ENCODE measurements at places on chromosomes 5 and 9.

DNA sequence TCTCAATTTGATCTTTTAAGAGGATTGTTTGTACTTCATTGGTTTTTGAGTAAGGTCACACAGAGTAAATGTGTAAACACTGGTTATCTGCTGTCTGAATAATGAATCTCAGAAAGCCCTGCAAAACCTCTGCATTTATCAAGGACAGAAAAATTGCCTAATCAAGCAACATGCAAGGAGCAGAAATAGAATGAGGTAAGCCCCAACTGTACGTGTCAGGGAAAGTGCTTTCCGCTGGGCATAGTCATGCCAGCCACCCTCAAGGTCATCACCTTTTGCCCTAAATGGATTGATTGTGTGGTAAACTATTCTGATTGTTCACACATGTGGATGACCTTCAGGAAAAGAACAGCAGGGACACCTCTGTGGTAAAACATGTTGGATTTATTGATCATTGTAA is 376.9 kb upstream of the KCNN2 start:
- no peak for DNase-seq

GRCh38 chr5:100542086-100542485 is 6.9 kb downstream of the FAM174A start:
- DNase-seq, result no peak

DNA sequence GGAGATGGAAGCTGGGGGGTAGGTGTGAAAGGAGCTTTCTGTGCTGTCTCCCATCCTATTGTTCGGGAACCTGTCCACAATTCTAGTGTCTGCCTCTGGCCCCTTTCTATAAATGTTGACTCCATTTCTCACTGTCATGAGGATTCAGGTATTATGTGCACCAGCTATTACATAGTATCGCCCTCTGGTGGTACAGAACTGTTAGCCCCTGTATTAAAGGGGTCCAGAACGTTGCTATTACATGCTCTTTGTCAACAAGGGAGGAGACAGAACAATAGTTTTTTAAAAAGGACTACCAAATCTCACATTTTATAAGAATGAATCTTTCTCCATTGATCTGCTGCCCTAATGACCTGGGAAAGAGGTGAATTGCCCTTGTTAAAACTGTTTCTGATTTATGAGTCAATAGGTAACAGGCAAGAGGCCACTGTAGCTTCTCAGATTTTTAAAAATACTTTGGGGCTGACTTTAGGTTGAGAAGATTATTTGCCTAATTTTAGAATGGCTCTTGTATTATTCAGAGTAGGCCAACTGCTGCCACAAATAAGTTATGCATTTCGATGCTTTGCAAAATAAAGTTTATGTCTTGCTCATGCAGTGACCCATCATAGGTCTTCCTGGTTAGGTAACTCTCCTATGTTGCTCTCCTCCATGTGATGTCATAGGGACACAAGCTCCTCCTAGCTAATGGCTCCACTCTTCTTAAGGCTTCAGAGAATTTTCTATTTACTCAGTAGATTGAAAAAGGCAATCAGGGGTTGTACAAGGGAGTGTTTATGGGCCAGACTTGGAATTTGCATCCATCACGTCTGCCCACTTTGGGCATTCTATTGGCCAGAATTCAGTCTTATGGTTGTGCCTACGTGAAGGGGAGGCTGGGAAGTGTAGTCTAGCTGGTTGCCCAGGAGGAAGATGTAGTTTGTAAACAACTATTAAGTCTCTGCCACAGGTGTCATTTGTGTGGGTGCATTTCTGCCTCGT is 20.8 kb downstream of the DCANP1 start:
- DNase-seq, result no peak

DNA sequence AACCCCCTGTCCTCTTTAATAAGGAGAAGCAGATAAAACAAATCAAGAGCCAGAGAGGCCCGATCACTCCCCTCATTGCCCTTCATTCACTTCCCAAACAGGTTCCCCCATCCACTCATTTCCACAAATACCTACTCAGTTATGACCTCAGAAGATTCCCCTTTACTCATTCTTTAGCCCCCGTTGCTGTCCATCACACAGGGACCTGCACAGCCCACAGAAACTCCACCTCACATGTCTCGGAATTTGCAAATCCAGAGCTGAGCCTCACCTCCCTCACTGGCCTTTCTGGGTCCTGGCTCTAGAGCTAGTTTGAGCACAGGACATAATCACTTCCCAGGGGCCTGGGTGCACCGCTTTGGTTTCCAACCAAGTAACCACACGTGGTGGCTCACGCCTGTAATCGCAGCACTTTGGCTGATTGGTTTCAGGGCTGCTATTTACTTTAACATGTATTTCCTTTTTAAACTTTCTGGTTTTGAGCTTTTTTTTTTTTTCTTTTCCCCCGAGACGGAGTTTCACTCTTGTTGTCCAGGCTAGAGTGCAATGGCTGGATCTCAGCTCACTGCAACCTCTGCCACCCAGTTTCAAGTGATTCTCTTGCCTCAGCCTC is 17.8 kb downstream of the ATP6V0E1 start:
- no peak for DNase-seq

DNA sequence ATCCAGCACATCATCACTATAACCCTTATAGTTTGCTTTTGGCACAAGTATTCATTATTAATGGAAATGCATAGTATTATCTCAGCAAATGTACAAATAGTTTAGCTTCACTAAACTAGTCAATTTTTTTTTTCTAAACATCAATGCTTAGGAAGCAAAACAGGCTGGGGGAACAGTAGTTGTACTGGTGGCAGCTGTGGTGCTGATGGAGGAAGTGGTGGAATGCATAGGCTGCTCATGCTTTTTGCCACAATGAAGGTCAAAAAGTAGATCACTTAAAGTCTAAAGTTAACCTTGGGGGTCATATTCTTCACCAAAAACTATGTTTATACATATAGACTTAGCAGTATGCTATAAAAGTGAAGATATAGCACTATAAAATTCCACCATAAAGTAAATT is 36.3 kb upstream of the CDKN2B start:
- DNase-seq, result no peak

GRCh38 chr5:96595300-96596090 is 66.7 kb upstream of the CAST start:
- DNase-seq, result no peak

GRCh38 chr9:114850871-114851270 is 45.0 kb upstream of the TNFSF15 start:
- DNase-seq, result no peak

DNA sequence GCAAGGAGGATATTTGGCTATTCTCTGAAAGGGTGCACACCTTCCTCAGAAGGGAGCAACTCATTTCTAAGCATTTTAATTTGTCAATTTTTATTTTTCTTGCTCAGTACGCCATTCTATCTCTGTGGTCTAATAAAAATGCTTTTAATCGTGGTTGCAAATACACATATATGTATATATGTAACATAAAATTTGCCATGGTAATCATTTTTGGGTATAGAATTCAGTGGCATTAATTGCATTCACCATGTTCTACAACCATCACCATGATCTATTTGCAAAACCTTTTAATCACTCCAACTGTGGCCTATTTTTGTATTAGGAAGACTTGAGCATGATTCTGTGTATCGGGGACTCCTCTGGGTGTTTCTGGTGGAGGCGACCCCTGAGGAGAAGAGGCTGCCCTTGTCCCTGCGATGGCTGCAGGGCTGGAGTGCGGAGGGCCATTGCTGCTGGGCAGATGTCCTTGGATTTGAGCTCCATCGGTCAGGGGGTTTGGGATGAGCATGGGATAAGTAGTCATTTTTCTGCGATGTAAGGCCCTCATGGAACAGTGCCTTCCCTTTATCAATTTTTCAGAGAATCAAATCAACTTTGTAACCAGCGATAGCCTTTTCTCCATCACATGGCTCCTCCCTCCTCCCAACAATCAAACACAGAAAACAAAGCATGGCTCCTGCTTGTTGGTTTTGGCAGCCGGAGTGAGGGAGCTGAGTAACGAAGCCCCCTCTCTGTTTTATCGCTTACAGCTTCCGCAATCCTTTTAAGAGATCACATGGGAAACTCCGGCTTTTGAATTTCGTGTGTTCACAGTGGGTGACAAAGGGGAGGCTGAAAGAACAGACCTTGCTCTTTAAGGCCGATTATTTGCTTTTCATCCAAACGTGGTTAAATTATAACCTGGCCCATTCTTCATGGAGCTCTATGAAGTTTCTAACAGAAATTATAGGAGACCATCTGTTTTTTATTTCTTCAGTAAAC is 187.3 kb downstream of the TENT4A start:
- no peak for DNase-seq

- DNase-seq, result no peak
Observed at GRCh38 chr5:10377081-10377480, 23.6 kb downstream of the MARCHF6 start.

DNA sequence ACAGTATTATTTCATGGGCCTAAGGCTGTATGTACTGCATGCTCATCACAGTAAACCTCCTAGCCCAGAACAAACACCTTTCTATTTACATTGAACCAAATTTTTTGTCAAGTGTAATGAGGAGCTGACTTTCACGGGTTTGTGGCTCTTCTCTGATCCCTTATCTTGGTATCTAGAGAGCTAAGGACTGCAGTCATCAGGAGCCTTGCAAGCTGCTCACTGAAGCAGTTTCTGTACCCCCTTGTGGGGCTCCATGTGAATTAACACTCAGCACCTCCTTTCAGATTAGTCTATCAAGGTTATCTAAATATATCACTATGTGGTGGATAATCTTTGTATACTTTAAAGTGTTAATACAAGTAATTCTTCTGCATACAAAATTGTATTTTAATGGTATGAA is 108.2 kb downstream of the AUH start:
- no peak for DNase-seq

- no peak for DNase-seq
Observed at GRCh38 chr9:113386571-113387393, 10.0 kb upstream of the HDHD3 start.

- DNase-seq, result no peak
Observed at GRCh38 chr5:134114886-134115805, 665 bp downstream of the TCF7 start.

DNA sequence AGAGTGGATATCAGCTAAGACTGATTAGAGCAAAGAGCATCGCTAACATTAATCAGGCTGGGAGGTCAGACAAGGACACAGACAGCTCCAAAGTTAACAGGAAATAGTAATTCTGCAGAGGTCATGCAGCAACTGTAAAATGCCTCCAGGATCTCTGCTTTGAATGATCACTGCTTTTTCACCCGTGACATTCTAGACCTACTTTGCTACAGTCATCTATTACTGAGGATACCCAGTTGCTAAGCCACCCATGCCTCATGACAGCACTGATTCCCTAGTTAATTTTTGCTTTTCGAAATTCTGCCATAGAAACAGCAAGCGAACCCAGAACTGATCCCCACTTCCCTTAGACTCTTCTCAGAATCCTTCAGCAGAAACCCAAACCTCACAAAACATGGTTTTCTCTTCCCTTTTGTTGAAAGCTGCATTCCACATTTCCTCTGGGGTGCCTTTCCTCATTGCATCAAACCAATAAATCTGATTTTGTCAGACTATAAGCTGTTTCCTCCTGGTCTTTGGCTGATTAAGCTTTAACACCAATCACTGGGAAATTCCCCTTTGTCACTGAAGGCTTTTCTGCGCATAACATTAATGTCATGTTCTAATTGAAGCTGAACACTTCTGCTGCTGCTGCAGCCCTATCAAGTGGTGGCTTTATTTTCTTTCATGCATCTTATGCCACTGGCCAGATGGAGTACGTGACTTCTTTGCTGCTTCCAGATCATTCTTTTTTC is 201.1 kb upstream of the CHD1 start:
- DNase-seq, result no peak

GRCh38 chr5:3195994-3196393 is 399.6 kb upstream of the IRX1 start:
- DNase-seq, result no peak

DNA sequence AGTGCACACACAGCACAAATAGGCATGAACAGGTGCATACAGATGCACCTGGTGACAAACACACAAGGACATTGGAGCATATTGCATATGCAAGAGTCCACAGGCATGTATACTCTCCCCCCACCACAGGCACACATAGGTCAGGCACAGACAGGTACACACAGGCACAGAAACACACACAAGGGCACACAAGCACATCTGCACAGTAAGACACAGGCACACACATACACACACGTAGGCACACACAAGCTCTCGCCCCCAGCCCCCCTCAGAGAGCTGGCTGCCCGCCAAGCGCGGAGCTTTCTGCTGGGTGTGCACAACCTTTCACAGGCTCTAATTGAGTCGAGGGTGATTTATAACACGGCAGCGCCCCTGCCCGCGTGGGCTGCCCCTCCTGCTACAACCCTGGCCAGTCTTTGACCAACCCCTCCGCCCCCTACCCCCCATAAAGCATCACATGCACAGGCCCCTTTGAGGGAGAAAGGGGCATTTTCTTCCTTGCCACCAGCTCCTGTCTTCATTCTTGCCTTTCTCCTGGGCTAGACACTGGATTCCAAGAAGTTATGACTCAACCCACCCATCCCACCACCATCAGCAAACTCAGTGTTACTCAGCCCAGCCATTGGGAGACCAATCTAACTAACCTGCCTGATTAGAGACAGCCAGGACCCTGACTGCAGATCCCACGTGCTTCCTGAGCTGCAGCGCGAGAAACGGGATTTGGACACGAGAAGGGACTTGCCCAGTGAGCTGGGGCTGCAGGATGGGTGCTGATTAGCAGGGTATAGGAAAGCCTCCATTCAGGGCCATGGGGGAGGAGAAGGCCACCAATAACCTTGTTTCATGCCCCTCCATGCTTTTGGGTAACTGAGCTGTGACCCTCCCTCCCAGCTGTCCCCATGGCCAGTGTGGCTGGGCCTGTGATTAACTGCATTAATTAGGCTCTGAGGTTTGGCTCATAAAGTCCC is 42.8 kb upstream of the PSD2 start:
- DNase-seq, result no peak

GRCh38 chr5:140883373-140883772 is 1.4 kb downstream of the PCDHA13 start:
- no peak for DNase-seq

Data from AG09319 (cell line).